A673 (cell line): ENCODE measurements at places on chromosomes 7 and 10.

- DNase-seq: no peak
Measured at GRCh38 chr10:101807158-101807557, 11.1 kb downstream of the OGA start.

GRCh38 chr10:12876266-12876665, 125.2 kb downstream of the CCDC3 start:
- DNase-seq: no peak

DNA sequence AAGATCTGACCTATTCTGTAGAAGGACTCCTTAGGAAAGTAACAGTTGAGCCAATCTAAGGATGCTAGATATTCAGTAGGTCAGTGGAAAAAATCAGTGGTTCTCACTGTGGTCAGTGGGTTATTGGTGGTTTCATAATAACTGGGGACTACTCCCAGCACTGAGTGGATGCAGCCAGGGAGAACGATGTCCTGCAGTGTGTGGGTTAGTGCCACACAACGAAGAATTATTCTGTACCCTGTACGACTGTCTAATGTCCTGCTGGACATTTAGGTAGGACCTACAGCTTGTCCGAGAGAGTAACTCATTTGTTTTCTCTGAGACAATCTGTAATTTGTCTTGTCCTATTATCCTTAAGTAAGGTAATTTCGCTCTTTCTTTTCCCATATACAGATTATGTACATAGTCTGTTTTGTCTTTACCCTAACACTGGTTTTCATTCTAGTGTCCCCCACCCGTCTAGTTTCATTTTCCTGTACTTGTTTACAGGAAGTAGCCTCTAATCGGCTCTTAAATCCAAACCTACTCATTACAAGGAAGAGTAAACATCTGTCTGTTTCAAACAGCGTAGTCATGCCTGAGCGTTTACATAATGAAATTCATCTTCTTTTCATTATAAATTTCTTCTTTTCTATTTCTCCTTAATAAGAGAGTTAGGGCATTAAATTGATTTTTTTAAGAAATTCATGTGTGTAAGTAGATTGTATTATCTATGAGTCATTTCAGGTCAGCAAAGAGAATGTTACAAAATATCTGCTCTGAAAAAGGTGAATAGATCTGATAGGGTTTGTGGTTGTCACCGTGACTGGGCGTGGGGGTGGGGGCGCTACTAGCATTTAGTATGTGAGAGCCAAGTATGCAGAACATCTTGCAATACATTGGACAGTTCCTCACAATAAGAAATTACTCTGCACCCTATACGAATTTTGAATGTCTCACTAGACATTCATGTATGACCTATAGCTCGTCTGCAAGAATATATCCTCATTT, 8.3 kb upstream of the ZC3HAV1L start:
- DNase-seq: no peak

DNA sequence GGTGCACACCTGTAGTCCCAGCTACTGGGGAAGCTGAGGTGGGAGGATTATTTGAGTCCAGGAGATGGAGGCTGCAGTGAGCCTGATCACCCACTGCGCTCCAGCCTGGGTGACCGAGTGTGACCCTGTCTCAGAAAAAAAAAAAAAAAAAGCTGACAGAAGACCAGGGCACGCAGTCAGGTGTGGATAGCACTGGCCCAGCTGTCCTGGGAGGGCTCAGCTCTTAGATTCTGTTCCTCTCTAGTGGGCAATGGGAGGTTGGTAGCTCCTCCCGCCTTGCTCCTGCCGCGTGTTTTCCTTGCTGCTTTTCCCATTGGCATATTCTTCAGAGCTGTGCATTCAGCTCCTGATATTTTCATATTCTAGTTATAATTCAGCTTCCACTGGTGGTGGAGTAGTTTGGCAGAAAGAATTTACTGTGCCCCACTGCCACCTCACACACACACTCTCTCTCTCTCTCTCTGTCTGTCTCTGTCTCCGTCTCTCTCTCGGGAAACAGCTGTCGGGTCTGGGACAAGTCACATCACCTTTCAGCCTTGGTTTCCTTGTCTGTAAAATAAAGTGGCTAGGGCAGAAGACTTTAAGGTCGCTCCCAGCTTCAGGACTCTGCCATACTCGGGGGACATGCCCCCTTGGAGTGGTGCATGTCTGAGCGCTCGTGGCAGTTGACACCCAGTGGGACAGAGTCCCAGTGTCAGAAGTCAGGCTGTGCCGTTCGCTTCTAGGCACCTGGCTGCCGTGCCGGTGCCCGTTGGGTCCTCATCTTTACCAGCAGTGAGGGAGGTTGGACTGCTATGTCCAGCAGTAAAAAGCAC, 25.9 kb upstream of the ANKRD2 start:
- DNase-seq: no peak

- no peak for DNase-seq
Measured at GRCh38 chr10:1020460-1020859, 5.2 kb downstream of the IDI2 start.

GRCh38 chr10:96261930-96262329, 9.4 kb downstream of the BLNK start:
- DNase-seq: no peak

DNA sequence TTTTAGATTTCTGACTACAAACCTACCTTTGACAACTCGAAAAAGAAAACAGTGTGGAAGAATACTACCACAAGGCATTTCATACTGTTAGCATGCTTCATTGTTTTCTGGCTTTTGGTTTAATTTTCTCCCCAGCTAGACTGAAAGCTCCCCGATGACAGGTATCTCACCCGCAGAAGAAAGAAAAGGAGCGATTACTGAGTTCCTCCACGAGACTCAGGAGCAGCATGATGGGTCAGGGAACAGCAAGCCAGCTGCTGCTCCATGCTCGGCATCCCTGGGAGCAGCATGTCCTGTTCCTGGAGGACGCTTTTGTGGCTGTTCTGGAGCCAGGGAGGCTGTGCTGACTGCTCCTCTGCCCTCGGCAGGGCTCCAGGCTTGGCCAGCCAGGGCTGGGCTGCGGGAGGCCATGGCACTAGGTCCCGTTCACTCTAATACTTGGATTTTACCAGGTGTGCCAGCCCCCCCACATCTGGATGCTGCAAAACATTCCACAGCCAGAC, 133.4 kb downstream of the PRKAG2 start:
- no peak for DNase-seq
